Activated CD4-positive, alpha-beta T cell treated with anti-CD3 and anti-CD28 coated beads, Interleukin-2, amount 10 ng/mL, durations not matched to agents 7 days and 5 days (primary cell): ENCODE measurements at places on chromosomes 1 and 21.

DNA sequence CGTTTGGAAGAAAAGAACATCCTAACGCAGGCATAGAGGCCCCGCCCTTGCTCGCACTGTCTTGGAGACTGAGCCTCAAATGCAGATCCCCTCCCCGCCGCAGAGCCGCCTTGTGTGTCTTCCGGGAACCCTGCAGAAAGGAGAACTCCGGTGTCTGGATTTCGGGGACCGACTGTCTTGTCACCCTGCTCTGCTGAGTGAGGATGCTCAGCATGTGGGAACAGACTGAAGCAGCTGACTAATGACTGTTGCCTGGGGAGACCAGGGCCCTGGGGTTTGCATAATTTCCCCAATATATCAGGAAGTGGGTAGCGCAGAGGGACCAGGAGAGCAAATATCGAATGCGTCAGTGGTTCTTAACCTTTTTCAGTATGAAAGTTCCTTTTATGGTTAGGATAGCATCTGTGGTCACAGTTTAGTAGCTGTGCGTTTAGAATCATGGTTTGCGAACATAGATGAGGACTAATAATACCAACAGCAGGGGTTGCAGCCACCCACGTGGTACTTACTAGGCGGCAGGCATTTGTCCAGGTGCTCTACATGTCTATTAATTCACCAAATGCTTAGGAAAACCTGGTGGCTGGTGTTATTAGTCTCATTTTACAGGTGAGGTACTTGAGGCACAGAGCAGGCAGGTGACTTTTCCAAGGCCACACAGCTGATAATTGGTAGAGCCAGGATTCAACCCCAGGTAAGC is 14.3 kb downstream of the GPR137B start:
- peak; percentile 18 for DNase-seq

- no peak for DNase-seq
Observed at GRCh38 chr1:15764269-15764764, 5.7 kb downstream of the FBLIM1 start.

GRCh38 chr1:2279210-2279639 is 51.1 kb downstream of the SKI start:
- no peak for DNase-seq

GRCh38 chr21:44350773-44351481 is 2.5 kb upstream of the TRPM2 start:
- DNase-seq: no peak
